Cardiac septum (tissue), 1 donor: ENCODE measurements at places on chromosomes 2 and 18. TPM values are rescaled to one million over a fixed set of nuclear protein-coding genes. Genes with fewer than 3 reads are reported as not detected.

DNA sequence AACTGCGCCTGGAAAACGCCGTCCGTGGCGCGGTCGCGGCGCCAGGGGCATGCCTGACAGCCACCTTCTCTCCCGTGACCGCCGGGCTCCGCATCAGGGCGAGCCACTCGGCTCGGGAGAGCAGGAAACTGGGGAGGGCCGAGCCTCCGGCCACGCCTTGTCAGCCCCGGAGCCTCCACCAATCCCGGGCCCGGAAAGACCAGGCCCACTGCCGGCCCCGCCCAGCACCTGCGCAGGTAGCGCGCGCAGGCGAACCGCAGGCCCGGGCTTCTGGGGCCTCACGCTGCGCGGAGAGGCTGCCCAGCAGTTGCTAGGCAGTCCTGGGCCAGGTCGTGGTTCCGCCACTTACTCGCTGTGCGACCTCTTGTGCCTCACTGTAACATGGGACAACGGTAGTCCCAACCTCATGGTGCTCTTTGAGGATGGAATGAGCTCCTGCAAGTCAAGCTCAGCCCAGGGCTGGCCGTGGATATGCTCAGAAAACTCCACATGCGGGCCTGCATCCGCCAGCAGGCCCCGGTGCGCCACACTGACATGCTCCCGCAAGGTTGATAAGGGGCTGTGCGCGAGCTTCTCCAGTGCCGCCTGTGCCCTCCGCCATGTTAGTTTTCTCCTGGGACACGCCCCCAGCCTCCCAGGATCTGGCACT, 97.1 kb downstream of the INHBB start:
- peak; percentile 74 for DNase-seq

- peak; percentile 63 for DNase-seq
Observed at GRCh38 chr2:120761164-120761861, 25.6 kb downstream of the GLI2 start.

PDCD1 gene
- total RNA-seq: 2.0 TPM

CYBRD1 gene
- total RNA-seq: 39.7 TPM

ZDBF2 gene
- 15.4 TPM for total RNA-seq

GRCh38 chr2:43399098-43399497, 172.7 kb upstream of the ZFP36L2 start:
- DNase-seq: no peak

DNA sequence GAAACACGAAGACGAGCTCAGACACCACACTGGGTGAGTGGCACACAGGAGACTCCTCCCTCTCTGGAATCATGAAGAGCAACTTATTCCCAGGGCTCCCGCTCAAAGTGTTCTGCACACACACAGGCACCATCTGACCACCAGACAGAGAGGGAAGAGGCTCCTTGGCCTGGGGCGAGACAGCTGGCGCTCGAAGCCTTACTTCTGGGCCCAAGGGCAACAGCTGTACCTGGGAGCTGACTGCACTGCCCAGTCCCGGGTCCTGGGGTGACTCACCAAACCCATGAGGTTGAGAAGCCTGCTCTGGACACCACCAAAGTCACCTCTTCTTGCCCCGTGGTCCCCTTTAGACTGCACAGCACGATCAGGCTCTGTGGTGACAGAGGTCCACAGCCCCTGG, 42.4 kb downstream of the ADCY3 start:
- DNase-seq: no peak

DNA sequence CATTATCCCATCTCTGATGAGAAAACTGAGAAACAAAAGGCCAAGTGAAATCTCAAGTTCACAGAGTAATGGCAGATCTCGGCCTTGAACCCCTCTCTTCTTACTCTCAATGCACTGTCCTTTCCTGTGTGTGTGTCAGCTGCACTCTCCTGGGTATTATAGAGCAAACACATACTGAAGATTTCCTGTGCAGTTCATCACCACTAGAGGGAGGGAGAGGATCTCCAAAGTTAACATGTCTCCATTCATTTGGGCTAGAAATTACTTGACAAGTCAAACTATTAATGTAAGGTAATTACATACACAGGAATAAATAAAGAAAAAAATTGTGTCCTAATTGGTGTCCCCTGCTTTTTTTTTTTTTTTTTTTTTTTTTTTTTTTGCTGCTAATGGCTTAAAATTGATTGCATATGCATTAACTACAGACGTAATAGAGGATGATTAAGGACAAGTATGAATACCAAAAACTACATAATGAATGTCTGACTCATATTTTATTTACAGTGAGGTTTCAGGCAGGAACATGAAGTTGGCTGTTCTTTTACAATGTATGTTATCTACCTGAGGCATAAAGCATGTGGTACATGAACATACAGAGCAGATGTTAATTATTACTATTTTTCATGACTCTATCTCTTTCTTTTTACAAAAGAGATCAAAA, 269.2 kb downstream of the NYAP2 start:
- no peak for DNase-seq

UGT1A5 gene
- not detected for total RNA-seq

DNA sequence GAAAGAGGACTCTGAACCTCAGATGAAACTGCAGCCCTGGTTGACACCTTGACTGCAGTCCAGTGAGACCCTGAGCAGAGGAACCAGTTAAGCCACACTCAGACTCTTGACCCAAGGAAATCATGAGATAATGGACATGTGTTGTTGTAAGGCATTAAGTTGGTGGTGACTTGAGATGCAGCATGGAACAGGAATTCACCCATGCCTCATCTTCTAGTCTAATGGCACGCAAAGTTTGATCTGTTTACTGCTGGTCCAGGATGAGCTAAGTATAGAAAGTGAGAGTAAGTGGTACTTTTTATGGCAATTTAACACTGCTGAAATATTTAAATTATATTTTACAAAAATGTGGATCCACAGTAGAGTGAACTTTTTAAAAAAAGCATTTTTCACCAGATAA, 51.3 kb upstream of the LTBP1 start:
- DNase-seq: no peak

AGXT gene
- total RNA-seq: not detected

DNA sequence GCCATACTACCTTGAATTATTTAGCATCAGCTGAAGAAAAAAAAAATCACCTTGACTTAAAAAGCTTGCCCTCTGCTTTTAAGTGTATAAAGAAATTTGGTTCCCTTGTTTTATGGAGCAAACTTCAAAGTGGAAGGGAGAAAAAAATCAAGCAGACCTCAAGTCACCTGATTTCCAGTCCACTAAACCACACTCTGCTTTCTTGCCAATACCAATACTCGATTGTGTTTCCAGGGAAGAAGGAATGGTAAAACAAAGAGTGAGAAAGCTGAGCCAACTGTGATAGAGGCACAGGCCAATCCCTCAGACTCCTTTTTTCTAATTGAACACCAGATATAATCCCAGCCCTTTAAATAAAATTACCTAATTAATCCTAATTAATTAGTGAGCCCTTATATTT, 587.3 kb downstream of the ARHGAP15 start:
- DNase-seq: no peak

DNA sequence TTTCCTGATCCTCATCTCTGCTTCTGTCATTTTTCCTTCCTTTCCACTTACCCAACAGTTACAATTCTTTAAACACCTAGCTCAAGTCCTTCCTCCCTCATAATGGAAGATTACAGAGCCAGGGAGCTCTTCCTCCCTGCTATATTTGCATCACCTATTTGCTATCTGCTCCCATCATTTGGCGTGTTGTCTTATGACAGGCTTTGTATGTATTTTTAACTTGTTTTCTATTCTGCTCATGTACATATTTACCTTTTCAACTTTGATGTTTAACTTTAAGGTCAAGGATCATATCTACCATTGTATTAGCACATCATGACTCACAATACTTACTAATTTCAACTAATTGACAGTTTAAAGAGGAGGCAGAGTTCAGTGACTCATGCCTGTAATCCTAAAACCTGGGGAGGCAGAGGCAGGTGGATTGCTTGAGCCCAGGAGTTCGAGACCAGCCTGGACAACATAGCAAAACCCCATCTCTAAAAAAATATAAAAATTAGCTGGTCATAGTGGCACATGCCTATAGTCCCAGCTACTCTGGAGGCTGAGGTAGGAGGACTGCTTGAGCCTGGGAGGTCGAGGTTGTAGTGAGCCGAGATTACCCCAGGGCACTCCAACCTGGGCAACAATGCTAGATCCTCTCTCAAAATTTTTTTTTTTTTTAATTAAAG, 308.0 kb upstream of the STON1 start:
- no peak for DNase-seq

- DNase-seq: no peak
Observed at GRCh38 chr2:129233166-129233565, 746.3 kb upstream of the RAB6C start.

DNA sequence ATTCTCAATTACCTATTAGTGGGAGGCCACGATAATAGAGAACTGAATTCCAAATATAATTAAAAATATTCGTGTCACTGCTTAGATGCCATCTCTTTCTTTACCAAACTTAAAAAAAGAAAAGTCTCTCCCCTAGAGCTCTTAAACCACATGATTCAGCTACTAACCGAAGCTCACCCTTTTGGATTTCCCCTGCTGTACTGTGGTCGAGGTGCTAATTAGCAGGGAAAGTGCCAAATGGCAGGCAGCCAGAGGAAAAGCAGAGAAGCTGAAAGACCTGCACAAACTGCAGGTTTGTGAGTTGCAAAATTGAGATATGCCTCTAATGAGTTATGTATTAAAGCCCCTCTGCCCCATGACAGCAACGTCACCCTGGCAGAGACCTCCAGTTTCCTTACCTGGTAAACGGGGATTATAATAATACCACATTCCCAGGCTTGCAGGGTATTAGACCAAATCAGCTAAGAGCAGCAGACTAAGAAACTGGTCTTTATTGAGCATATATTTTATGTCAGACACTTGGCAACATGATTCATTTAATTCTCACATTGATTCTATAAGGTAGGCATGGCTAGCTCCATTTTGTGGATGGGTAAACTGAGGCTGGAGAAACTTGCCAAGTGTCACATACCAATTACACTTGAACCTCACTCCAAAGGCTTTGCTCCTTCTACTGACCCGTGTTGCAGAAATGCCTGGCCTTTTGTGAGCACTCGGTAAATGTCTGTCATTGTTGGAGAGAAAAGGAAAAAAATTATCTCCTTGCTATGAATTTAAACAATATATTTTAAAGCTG, 259.7 kb downstream of the LPIN1 start:
- no peak for DNase-seq

GRCh38 chr18:12811191-12811950, 72.7 kb downstream of the PTPN2 start:
- DNase-seq: no peak

- DNase-seq: no peak
Observed at GRCh38 chr2:176650838-176651555, 381.8 kb downstream of the MTX2 start.

DNA sequence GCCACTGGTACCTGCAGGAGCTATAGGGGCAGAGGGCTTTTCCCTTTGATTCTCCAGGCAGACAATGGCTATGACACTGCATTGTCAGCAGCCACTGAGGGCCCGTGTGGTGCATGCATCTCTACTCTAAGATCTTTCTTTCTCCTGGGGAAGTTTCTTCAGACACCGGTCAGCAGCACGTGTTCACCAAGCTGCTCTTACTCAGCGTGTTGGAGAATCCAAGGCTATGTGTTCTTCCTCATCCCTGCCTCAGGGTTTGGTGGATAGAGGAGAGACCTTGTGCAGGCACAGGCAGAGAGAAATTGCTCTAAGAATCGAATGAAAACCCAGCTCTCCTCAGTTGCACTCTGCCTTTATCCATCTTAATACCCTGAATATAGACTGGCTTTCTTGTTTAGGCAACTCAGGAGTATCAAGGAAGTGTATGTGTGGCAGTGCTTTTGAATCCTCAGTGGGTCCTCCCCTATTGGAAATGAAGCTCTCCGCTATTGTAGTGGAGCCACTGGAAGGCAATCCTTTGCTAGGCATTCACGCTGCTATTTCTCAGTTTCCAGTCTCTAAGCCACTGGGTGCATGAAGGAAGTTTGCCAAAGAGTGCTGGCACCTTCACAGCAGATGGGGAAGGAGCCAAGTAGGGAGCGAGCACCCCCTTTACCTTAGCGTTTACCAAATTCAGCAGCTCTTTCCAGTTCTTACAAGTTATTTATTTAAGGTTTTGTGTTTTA, 86.9 kb upstream of the EML6 start:
- DNase-seq: no peak

GLB1L gene
- total RNA-seq: 2.0 TPM

GRCh38 chr2:241803387-241804325, 5.3 kb upstream of the NEU4 start:
- no peak for DNase-seq

CDH19 gene
- 14.8 TPM for total RNA-seq

DNA sequence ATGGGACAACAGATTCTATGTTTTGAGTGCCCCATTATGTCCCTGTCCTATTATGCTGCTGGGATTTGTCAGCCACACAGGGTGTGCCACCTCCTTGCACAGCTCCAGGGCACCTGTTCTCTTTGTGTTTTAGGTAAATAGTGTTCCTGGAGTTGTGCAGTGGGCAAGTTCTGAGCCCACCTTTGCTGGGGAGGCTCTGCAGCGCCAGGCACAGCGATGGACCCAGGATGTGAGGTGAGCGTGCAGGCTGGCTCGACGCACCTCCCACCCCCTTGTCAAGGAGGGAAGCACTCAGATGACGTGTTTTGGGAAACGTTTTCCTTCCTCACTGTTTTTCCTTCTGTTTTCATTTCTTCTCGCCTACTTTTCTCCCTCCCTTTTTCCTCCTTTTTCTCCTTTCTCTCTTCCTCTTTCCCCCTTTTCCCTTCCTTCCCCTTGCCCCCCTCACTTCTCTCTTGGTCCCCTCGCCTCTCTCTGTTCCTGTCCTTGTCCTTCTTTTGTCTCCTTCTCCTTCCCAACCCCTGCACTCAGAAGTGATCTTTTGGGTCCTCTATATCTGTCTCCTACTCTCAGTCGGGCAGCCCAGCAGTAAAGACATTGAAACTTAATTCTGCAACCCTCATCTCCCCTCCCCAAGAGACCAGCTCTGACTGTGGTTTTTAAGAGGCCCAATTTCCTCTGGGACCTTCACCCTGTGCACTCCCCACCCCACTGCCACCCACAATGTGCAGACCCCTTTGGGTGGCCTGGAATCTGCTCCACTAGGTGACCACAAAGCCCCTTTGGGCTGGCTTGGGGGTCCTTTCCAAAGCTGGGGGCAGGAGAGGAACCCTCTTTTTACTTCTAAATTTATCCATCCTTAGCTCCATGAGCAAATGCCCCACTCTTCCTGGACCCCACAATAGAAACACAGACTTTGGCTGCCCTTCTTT, 104.0 kb downstream of the MCFD2 start:
- DNase-seq: peak; percentile 69

GRCh38 chr2:24744356-24744755, 48.8 kb downstream of the PTRHD1 start:
- no peak for DNase-seq
